ENCODE measurements at places on chromosomes 13 and 19.

GRCh38 chr13:104782741-104783140 lies 1716.5 kb upstream of the SLC10A2 start:
- no peak for DNase-seq

DNA sequence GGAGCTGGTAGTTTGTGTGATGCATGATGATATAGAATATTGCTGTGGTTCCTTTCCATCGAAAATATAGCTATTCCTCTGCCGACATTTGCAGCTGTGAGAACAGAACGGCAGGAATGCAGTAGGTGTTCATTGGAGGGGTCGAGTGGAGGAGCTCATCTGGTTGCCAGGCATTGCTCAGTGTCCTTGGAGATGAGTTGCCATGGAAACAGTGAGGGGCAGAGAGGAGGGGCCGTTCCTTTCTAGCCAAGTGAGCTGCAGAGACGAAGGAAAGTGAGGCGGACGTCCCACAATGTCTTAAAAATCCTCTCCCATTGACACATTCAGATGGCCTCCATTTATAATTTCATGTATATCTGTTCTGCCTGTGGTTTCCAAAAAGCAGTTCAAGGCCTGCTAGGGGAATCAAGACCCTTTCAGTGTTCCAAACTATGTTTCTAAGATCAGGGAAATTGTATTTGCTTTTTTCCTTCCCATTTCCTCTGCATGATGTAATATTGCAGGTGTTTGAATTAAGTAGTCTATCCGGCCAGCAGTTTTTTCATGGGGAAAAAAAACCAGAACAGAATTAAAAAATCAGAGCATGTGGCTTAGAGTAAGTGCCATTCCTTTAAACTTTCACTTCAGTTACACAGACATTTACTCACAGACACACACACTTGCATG lies 41.2 kb upstream of the ZNF835 start:
- DNase-seq = no peak

- no peak for DNase-seq
Measured at GRCh38 chr13:113665597-113666328, 1.3 kb upstream of the GRK1 start.

DNA sequence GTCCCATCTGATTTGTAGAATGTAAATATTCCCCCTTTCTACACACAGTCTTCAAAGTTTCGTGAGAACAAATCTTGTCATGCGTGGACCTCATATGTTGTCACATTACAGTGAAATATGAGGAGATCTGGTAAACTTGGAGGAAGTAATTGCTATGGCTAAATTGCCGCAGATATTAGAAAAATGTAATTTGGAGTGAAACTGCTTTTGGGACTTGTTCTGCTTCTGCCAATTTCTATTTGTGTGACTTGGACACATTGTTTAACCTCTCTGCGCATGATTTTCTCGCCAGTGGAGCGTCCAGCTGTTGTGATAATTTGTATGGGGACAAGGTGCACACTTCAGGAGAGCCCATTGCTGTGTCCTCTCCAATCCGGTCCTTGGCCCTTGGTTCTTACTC lies 693.1 kb upstream of the SLC10A2 start:
- no peak for DNase-seq

DNA sequence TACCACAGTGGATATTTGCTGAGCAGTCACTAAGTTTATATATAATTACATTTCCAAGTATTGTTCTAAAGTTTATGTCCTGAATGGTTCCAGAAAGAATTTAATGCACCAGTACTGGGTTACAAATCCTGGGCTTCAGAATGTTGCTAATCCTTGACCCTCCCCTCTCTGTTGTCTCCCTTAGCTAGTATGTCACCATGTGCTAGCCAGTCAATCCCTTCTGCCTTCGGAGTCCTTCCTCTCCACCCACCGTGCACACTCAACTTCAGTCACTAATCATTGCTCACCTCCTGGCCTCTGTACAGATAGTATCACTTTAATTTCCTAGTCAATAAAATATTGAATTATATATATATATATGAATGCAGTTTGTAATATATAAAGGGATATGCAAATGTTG lies 7.5 kb downstream of the FAM124A start:
- DNase-seq = no peak

DNA sequence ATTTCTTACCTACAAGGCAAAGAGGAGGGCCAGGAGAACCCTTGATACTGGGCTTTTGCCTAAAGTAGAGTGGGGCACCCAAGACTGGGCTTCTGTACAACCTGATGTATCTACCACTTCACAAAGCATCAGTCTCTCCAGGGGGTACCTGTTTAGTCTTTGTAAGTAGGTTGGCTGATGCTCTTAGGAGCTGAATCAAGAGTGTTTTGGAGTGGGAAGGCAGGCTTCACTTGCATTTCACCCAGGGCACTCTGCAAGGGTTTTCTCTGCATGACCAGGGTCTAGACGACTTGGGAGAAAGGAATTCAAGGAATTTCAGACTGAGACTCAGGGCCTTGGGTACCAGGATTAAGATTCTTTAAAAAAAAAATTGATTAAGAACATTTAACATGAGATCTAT lies 361.5 kb downstream of the RFC3 start:
- DNase-seq = no peak

DNA sequence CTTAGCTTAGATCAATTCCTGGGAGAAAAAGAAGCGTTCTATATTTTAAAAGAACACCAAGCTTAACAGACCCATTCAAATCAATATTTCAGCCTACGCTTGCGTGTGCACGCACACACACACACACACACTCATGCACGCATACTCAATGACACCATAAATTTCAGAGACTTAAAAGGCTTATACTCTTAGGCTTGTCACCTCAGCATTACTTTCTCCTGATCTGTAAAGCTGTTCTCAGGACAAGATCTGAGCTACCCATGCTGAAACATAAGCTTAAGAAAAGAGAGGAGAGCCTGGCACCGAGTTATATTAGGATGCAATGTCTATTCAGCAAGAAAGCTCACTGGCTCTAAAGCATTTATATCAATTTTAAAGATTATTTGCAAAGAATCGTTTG lies 368.5 kb downstream of the FGF14 start:
- DNase-seq = no peak

DNA sequence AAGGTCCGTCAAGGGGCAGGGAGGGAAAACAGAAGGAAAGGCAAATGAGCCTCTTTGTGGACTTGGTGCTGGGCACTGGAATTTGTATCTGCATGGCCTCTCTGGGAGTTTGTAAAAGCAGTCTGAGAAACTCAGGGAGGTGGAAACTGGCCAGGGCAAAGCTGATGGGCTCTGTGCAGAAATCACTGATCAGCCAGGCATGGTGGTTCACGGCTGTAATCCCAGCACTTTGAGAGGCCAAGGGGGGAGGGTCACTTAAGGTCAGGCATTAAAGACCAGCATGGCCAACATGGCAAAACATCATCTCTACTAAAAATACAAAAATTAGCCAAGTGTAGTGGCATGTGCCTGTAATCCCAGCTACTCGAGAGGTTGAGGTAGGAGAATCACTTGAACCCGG lies 369.9 kb upstream of the ZNF507 start:
- DNase-seq = no peak

GRCh38 chr13:111253365-111253872 lies 67.0 kb upstream of the TEX29 start:
- no peak for DNase-seq

GRCh38 chr13:73245246-73245645 lies 186.4 kb downstream of the KLF5 start:
- no peak for DNase-seq

DNA sequence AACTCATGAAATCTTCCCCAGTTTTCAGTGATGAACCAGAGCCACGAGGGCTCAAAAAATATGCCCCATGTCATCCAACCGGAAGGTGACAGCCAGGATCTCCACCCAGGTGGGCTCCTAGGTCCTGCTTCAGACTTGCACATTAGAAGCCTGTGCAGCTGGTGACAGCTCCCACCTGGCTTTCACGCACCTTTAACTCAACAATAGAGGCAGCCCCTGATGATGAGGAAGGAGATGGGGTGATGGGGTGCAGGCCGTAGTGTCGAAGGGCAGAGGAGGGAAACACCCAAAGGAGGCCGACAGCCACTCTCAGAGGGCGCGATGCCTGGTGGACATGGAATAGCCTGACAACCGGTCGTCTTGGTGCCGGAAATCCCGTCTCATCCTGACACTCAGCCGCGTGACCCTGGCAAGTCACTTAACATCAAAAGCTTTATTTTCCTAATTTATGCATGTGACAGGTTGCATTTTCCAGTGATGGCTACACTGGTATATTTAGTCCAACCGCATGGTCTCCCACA lies 118.0 kb downstream of the SOX1 start:
- no peak for DNase-seq

DNA sequence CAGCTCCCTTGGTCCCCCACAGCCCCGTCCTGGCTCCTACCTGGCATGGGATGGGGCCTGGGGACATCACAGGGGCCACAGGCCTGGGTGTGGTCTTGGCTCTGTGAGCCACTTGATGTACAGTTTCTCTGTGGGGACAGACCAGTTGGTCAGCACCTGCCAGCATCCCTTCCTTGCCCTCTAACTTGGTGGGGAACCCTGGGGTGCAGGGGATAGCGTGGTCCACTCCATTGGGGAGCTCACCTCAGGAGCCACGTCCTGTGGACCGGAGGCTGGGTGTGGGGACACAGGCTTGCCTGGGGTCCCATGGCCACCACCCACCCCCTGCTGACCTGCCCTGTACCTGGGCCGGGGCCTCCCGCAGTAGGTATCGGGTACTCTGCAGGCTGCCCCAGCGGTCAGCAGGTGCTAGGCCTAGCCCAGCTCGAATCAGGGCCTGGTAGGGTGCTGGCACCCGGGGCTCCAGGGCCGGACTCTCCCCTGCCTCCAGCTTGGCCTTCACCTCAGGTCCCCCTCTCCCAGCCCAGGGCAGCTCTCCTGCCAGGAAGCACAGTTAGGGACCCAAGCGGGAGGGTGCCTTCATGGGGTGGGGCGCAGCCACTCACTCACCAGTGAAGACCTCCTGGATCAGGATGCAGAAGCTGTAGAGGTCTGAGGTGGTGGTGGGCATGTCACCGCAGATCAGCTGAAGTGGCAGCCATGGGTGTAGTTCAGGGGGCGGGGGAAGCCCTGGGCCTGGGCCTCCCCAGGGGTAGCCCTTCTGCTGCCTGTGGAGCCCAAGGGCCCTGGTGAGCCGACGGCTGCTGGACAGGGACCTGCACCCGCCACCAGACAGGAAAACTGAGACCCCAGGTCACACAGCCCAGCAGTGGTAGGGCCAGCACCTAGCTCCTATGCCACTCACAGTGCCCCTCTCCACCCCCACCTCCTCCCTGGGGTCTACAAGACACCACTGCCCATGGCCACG lies 14.9 kb downstream of the ARHGAP33 start:
- no peak for DNase-seq

DNA sequence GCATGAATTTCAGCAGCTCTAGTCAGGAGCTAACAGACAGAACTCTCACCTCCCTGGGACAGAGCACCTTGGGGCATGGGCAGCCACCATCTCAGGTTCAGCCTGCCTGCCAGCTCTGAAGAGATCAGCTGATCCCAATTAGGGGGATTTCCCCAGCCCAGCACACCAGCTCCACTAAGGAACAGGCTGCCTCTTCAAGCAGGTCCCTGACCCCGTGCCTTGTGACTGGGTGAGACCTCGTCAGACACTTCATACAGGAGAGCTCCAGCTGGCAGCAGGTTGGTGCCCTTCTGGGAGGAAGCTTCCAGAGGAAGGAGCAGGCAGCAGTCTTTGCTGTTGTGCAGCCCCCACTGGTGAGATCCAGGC lies 84.5 kb upstream of the UFM1 start:
- no peak for DNase-seq

GRCh38 chr19:2037651-2038255 lies 13.3 kb downstream of the MKNK2 start:
- no peak for DNase-seq

GRCh38 chr19:14440049-14440448 lies 6.9 kb downstream of the PKN1 start:
- peak; percentile 81 for DNase-seq

GRCh38 chr19:18859676-18860301 lies 28.0 kb downstream of the UPF1 start:
- DNase-seq = no peak

DNA sequence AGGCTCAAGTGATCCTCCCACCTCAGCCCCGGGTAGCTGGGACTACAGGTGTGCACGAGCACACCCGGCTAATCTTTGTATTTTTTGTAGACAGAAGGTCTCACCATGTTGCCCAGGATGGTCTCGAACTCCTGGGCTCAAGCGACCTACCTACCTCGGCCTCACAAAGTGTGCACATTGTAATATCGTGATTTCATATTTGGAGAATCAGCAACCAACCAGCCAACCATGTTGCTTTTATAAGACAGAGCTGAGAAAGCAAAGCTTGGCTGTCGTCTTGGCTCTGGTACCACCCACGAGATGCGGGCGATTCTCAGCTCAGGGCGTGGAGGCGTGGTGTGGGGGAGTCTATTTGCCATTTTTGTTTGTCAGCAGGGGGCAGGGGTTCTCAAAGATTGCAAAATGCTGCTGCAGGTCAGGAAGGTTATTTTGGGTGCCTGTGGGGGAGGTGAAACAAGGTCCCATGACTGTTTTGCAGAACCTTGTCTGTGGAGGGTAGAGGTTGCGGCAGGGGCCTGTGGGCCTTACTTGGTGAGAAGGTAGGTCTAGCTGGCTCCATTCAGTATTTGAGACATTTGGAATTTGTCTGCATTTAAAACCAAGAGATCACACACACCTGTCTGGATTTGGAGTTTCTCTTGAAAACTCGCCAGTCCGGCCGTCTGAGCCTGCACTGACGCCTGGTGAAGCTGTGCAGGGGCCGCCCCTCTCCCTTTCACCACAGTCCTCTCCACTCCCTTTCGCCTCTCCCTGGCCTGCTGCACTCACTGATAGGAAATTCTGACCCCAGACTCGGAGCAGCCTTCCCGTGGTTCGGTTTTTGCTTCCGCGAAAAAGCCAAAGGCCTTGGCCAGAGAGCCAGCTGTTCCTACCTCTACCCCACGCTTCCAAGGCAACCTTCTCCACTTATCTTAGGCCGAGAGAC lies 15.4 kb downstream of the TNFAIP8L1 start:
- no peak for DNase-seq

DNA sequence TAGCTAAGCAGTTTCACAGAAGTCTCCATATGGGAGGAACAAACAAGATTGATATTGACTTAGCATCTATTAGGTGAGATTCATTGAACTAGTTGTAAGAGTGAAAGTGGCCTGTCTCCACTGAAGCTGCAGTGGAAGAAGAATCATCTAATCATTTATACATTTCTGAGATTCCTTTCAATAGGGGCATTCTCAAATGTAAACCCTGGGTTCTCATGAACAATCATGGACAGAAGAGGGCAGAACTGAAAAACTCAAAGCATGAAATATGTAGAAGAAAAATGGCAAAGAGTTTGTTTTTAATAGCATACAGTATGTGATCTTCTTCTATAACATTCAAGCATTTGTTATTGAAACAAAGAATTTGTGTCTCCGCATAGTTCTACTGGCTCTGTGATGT lies 17.6 kb upstream of the POSTN start:
- DNase-seq = no peak

DNA sequence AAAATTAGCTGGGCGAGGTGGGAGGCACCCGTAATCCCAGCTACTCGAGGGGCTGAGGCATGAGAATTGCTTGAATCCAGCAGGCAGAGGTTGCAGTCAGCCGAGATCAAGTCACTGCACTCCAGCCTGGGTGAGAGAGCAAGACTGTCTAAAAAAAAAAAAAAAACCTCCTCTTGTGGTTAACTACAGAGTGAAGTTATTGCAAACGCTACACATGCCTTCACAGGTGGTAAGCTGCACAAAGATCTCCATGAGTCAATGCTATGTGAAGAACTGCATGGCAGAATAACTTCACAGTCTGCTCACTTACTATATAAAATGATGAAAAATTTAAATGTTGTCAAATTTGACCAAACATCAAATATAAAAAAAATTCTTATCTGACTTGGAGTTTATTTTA lies 436.8 kb downstream of the FGF14 start:
- DNase-seq = no peak

GRCh38 chr13:77719128-77719527 lies 21.6 kb downstream of the SLAIN1 start:
- DNase-seq = no peak

GRCh38 chr19:51808333-51808986 lies 13.5 kb downstream of the FPR3 start:
- DNase-seq = no peak
